ENCODE measurements at places on chromosomes 16 and 17.

GRCh38 chr16:48547530-48547929 is 62.5 kb downstream of the N4BP1 start:
- no peak for DNase-seq

DNA sequence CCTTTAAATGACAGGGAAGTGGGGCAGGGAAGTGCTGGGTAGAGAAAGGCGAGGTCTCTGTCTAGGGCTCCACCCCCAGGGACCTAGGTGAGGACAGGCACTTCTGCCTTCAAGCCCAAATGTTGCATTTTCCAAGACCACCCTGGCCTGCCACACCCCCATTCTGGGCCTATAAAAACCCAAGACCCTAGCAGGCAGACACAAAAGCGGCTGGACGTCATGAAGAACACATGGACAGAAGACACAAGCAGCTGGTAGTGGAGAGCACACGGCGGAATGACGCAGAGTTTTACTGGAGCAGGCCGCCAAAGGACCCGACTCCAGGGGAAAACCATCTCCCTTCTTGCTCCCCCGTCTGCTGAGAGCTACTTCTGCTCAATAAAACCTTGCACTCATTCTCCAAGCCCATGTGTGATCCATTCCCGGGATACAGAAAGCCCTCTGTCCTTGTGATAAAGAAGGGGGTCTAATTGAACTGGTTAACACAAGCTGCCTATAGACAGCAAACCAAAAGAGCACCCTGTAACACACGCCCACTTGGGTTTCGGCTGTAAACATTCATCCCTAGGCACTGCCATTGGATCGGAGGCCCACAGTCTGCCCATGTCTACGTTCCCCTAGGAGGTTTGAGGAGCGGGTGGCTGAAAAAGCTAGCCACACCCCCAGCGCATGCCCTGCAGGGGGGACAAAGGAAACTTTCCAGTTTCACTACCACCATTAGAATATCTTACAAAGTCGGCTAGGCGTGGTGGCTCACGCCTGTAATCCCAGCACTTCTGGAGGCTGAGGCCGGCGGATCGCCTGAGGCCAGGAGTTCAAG is 622.2 kb upstream of the SALL1 start:
- DNase-seq: no peak

- DNase-seq: peak; percentile 57
These were observed 14.4 kb upstream of the GPRC5B start for GRCh38 chr16:19898924-19899604.

DNA sequence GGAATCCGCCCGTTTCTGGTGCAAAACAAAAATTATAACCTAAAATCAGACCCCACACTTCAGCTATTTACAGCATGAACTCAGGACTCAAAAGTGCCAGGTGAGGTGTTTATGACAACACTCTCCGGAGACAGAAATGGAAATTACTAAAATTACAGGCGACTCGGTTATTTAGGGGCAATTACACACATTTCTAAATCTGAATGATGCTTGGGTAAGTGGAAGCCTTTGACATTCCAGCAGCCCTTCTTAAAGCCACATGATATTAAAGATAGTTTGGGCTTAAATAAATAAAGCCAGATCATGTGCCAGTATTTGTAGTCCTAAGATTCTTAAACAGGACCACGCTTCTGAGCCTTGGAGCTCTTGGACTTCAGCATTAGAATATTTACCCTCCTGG is 36.7 kb upstream of the PMP22 start:
- DNase-seq: no peak

DNA sequence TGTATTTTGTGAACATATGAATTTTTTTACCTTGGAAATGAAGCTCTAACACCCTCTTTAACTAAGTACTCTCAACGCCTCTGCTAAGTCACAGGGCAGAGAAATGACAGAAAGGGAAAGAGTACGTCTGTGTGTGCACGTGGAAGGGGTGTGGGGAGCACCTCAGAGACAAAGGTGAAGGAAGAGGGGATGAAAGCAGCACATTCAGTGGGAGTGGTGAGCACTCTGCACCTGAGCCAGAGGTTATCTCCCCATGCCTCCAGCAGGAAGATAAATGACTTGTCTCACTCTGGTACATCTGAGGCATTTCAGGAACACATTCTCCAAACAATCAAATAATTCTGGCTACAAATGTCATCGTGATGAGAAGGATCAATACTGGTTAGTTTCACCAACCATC is 15.0 kb downstream of the GNA13 start:
- no peak for DNase-seq

DNA sequence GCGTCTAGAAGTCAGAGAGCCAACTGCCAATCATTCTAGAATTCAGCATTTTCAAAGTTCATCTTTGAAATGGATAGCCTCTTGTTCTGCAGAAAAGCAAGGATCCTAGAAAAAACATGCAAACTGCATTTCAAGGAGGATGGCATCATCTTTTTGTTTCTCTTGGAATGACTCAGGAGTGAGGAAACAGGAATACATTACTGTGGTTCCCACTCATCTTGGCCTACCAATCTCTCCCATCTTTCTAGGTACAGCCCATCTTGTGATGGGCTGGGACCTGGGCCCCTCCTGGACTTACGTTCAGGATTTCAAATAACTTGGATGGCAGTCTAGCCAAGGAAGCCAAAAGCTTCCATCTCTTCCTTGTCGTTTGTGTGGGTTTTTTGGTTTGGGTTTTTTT is 363.4 kb downstream of the CDH13 start:
- no peak for DNase-seq

DNA sequence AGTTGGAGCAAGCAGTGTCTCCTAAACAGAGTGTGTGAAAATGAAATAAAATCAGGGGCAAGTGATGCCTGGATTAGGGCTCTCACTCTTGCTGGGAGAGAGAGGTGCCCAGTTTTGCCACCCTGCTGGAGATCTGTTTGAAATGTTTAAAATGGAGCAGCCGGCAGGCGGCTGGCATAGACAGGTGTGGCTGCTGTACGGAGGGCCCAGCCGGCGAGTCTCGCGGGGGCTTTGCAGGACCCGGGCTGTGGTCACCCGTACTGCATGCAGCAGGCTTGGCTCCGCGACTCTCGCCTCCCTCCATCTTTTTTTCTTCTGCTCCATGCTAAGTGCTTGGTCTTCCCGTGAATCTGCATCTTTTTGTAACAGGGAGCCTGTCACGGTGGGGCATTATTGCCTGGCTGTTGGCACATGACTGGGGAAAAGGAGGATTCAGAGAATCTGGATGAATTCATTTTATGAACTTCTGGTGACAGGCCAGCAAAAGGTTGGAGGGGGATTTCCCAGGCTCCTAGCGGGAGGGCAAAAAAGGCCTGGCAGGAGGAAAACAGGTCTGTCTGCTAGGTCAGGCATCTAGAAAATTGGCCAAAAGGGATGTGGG is 1.8 kb downstream of the ZNRF1 start:
- DNase-seq: no peak

DNA sequence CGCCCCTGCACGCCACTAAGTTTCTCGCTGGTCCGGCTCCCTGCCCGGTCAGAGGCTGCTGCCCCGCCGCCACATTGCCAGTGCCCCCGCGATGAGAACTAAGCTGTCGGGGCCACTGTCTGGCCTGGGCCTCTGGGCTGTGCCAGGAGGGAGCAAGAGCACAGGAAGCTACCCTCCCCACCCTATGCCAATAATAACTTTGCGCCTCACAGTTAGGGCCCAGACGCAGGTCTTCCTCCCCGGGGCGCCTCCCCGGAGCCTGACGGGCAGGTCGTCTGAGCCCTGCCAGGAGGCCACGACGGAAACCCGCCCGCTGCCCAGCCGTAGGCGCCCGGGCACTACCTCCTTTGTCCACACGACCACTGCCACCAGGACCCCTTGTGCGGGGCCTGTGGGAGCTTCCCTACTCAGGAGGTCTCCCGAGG is 1.5 kb downstream of the ZFPM1 start:
- DNase-seq: no peak

DNA sequence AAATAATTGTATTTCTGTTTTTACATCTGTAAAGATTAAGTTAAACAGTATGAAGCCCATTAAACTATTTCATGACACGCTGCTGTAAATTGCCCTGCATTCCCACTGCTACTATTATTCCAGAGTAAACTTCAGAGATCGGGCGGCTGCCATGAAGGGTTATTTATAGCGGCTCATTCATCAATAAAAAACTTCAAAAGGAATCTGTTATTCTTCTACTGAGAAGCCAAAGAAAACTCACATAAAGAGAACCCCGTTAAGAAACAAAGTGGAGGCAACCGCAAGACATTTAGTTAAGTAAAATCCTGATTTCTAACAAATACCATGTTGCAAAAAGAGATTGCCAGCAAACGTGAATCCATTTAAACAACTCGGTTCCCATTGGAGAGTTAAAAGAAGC is 16.4 kb downstream of the FOXL1 start:
- DNase-seq: no peak

- no peak for DNase-seq
These were observed 106.4 kb downstream of the IRX5 start for GRCh38 chr16:55037046-55037445.

- no peak for DNase-seq
These were observed 200.5 kb downstream of the ZFHX3 start for GRCh38 chr16:72847187-72848027.

- no peak for DNase-seq
These were observed 58.1 kb upstream of the CRISPLD2 start for GRCh38 chr16:84761448-84762368.

DNA sequence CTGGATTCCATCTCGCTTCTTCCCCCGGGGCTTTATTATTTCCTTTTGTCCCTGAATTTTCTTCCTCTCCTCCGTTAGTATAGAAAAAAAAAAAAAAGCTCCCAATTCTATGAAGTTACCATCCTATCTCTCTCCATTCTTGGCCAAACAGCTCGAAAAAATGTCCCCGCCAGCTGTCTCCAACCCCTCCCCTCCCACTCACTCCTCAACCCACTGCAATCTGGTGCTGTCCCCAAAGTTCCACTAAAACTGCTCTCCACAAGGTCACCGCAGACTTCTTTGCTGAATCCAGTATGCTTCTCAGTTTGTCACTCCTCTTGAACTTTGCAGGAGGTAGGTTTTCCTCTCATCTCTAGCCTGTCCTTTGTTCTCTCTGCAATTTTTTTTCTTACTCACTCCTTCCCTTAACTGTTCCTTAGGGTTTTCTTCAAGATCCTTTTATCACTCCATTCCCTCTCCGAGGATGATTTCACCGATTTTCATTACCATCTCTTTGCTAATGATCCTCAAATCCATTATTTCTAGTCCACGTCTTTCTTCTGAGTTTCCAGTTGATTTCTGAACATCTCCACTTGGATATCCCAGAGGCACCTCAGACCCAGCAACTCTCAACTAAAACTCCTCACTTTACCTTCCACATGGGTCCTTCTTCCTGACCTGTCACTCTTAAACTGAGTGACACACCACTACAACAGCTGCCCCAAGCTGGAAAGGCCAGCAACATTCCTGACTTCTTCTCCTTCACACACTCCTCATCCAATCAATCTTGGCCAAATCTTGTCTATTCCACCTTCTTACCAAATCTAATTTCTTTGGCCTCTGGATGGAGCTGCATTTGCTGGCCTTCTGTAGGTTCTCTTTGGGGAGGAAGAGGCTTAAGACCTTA is 1.5 kb upstream of the SUMO2 start:
- DNase-seq: no peak

DNA sequence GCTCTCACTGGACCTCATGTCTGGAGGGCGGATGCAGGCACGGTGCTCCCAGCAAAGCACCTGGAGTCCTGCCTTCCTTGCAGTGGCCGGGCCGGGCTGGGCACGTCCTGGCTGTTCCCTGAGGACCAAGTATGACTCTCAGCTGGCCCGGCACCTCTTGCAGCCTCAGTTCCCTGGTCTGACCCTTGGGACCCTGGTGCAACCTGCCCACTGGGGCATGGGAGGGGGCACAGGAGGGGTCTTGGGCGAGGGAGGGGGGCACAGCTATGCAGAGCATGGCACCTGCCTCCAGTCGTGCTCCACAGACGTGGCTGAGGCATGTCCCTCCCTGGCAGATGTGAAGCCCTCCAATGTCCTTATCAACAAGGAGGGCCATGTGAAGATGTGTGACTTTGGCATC is 19.6 kb downstream of the MAP2K3 start:
- no peak for DNase-seq

DNA sequence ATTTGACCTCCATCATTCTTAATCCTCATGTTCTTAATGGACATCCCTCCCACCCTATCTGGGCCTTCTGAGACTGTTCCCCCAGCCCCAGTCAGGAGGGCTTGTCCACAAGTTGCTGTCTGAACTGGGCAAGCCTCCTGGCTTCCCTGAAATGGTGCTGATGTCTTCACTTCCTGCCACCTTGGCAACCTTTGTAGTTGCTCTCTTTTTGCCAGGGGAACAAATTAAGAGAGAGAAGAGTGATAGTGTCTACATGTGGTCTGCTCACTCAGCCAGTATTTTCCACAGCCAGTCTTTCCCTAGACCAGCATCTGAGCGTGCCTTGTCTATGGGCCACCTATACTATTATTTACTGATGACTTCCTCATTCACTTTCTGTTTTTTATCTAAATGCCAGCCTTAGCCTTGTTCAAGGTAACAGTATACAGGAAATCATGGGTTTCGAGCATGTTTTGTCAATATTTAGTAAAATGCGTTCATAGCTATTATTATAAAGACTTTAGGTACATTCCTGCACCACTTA is 710.1 kb downstream of the MAF start:
- DNase-seq: no peak

- no peak for DNase-seq
These were observed 2.0 kb downstream of the APRT start for GRCh38 chr16:88809676-88810165.

DNA sequence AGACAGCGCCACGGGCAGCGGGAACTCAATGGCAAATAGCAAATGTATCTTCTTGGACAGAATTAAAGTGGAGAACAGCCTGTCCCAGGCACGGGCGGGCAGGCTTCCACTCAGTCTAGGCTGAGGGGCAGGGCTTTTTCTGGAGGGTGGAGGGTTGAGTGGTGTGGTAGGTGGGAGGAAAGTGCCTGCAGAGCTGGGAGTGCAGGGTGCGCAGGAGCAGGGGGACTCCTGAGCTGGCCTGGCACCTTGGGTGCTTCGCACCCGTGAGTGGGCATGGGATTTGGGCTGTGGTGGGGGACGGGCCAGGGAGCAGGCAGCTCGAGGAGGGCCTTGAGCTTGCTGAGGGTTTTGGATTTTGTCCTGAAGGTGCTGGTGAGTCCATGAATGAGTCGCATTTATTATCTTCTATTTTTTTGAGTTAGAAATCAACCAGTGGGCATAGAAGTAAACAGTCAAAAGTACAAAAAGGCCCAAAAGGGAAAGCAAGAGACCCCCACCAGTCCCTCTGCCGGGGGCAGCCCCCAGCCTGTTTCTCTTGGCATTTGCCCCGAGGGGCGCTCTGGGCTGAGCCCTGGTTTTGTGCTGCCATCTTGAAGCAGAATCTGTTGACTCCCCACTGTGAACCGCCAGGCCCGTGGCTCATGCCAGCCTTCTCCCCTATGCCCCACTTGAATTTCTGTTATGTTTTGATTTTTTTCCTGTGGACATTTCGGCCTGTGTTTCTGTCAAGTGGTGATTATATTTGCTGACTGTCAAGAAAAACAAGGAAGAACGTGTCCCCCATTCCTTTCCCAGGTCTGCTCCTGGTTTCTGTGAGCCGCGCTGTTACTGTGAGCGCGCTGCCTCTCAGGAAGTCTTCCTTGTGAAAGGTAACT is 8.2 kb downstream of the ADORA2B start:
- no peak for DNase-seq

- DNase-seq: peak; percentile 39
These were observed 30.3 kb downstream of the HMOX2 start for GRCh38 chr16:4506450-4506849.

Data from HCT116 (cell line).